ENCODE measurements at places on chromosomes 5 and 9.

DNA sequence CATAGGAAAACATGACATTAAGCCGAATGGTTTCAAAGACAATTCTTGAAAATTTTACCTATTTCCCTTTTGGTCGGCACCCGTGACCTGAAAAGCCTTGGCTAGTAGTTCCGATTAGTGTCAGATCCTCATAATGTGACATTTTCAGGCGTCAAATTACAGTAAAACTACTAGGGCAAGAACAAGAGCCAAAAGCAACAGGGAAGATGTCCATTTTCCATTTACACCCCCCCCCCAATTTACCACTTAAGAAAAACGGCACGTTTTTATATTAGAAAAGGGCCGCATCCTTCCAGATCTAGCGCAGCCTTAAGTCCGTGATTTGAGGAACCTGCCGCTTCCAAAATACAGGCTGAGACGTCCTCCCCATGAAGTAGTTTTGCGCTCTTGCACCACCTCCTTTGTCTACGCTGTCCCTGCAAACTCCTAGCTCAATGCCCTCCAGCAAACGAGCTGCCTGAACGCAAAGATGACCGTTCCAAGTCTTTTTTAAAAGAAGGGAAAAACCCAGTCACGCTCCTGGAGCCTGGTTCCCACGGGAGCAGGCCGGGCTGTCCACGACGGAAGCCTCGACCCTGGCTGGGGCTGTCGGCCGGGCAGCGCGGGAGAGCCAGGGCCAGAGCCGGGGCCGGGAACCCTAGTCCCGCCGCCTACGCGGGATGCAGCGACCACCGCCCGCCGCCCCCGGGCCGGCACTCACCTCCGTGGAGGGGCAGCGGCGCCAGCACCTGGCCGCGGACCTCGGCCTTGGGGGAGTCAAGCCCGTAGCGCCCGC lies 616 bp downstream of the RNF130 start:
- peak; percentile 19 for ATAC-seq

- ATAC-seq, result no peak
Observed at GRCh38 chr5:136631186-136631585, 265.8 kb upstream of the TRPC7 start.

DNA sequence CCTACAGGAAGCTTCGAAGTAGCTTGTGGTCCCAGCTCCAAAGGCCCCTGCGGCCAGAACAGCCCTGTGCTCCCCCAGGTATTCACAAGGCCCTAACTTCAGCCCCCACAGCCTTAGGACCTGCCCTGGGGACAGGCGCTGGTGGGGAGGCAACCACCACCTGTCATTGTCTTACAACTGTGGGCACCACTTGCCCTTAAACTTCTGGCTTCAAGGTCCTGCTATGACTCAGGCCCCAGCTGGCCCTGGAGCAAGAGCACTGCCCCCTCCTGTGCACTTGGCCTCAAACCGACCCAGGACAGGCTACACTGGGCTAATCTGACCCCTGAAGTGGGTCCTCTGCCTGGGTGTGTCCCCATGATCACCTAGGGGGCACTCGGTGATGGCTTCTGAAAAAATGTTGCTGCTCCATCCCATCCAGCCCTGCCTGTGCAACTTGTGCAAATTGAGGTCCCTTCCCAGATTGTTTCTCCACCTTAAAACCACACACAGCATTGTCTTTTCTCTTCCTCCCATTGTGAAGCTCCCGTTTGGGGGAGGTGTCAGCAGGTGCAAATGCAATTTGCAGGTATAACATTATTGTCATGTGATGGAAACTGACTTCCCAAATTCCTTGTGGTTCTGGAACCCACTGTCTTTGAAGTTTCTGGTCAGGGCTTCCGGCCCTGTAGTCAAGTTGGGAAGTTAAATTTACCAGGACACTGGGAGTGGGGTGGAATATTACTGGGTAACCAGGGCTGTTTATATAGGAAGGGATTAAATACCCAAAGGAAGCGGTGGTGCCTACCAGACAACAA lies 1.1 kb upstream of the PROB1 start:
- no peak for ATAC-seq

DNA sequence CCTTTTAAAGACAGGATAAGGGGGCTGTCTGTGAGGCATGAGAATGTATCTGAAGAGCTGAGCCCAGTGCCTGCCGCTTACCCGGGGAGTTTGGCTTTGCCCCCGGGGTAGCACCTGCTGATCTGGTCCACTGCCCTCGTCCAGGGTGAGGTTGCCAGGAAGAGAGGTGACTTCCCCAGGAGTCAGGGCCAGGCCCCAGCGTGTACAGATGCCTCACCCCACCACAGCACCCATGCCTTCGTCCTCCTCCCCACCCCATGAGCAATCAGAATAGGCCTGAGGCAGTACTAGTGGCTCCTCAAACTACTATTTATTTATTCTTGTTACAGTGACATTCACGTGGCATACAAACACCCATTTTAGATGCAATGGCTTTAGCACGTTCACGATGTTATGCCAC lies 15.7 kb upstream of the AIF1L start:
- no peak for ATAC-seq

GRCh38 chr5:103369125-103370120 lies 110.9 kb downstream of the MACIR start:
- ATAC-seq, result no peak

DNA sequence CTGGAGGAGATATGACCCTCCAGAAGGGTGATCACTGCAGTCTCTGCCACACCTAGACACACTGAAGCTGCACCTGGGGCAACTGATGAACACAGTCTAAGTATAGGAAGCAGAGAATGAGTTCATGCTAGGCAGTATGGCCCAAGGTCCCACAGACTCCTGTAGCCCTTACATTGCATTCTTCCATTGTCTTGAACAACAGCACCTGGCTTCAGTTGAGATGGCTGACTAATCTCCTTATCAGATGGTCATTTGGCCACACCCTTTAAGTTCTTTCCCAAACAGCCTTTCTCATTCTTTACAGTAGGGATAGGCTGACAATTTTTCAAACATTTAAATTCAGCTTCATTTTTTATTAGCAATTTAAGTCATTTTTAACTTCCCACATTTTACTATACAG lies 23.1 kb downstream of the CENPK start:
- no peak for ATAC-seq

GRCh38 chr9:97847474-97848214 lies 5.4 kb upstream of the FOXE1 start:
- ATAC-seq, result no peak

Measured in activated CD4-positive, CD25-positive, alpha-beta regulatory T cell treated with anti-CD3 and anti-CD28 coated beads, Interleukin-2, amount 50 U/mL, for 24 hours (primary cell).